Pancreas (tissue), 10 donors: ENCODE measurements at places on chromosomes 1 and 21.

DNA sequence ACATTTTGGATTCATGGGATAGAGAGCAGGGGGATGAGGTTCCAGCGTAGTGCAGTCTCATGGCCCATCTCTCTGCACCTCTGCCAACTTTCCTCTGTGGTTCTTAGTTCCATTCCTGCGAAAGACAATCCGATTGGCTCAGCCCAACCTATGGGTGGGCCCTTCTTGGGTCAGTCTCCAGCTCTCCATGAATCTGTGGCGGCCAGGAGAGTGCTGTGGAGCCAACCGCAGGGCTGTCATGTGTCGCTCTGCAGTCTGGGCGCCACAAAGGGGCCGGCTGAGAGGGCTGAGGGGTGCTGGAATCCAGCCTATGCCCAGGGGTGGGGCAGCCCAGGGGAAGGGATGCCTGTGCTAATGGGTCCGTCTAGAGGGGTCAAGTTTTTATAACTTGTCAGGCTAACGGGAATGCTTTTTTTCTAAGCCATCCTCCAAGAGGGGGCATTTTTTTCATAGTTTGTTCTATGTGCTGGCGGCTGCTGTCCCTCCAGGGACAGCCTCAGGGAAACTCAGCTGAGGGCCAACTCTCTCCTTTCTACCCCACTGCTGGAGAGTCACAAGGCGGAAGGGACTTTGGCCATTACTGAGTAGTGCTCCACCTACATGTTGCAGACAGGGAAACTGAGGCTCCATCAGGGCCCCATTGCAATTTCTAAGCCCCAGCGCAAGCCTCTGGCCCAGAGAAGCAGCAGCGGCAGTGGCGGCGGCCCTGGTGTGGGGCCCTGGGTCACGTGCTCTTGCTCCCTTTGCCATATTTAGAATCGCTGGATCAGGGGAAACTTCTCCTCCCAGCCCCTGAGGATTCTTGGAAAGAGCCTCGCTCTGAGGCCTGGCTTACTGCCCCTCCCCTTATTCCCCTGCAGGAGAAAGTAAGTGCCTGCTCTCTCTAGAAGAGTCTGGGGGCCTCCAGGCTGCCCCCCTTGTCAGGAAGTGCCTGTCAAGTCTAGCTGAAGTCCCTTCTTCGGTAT lies 23.4 kb downstream of the KCNQ4 start:
- DNase-seq: no peak

DNA sequence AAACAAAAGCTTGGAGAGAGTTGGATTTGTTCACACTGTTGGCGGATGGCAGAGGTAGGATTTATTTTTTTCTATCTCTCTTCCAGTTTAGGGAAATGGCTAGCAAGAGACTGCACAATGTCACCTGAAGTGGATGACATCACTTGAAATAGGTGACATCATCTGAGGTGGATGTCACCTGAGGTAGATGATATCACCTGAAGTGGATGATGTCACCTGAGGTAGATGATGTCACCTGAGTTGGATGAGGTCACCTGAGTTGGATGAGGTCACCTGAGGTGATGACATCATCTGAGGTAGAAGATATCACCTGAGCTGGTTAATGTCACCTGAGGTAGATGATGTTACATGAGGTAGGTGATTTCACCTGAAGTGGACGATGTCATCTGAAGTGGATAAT lies 413.4 kb downstream of the DSCAM start:
- DNase-seq: no peak

DNA sequence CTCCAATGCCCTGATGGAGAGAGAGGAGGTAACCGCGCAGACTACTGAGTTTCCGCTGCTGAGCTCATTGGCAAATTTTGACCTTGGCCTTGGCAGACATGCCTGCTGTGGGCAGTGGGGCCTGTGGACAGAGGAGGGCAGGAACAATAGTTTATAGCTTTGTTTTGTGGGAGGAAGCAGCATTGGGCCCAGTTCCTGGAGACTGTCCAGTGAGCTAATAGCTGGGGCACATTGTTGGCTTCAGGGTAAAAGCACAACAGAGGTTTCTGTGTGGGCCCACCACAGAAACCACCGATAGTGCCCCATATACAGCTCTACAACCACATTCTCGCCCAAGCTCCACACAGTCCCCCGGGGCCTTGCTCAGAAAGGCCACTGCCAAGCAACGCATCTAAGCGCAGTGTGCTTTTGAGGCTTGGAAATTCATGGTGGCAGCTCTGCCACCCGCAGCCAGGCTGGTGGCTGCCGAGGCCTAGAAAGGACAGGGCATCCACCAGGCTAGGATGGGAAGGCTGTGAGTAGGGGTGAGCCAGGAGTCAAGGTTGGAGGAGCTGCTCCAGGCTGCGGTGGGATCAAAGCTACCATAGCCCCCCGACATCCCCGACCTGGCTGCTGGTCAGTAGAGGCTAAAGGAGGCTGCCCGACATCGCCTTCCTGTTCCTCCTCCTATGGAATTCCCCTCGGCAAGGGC lies 43.2 kb downstream of the NEK2 start:
- DNase-seq: no peak

DNA sequence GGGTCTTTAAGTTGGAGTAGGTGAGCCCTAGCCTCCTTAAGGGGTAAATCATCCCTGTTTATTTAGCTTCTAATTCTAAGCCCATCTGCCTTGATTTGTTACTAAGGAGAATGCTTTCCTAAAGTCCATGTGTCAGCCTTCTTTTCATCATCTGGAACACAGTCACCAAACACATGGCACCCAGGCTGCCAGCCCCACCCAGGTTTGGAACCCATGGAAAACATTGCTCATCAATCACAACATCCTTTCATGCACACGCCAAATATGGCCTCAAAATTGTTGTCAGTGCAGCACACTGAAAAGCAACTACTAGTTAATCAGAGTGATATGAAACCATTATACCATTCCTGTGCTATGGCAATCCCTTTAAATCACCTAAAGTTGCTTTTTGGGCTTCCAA lies 386.7 kb upstream of the ESRRG start:
- DNase-seq: no peak

GRCh38 chr1:58156124-58156468 lies 390.4 kb downstream of the OMA1 start:
- no peak for DNase-seq

- no peak for DNase-seq
These were observed 113.9 kb downstream of the CLIC6 start for GRCh38 chr21:34782506-34783360.

DNA sequence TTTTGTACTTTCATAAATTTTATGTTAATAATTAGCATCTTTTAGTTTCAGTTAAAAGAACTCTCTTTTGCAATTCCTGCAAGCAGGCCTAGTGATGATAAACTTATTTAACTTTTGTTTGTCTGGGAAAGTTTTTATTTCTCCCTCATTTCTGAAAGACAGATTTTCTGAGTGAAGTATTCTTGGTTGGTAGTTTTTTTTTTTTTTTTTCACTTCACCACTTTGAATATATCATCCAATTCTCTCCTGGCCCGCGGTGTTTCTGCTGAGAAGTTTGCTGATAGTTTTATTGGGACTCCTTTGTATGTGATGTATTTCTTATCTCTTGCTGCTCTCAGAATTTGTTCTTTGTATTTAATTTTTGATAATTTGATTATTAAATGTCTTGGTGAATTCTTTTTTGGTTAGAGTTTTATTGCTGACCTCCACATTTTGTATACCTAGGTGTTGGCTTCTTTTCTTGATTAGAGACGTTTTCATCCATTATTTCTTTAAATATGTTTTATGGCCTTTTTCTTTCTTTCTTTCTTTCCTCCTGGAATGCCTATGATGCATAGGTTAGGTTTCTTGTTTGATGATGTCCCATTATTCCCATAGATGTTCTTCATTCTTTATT lies 45.9 kb downstream of the BRINP2 start:
- DNase-seq: no peak

- DNase-seq: peak; percentile 42
These were observed 146.0 kb upstream of the JUN start for GRCh38 chr1:58929671-58930325.
